Kidney (tissue), 22 donors: ENCODE measurements at places on chromosomes 5 and 9. TPM values are rescaled to one million over a fixed set of nuclear protein-coding genes. Genes with fewer than 3 reads are reported as not detected.

- DNase-seq: no peak
Observed at GRCh38 chr9:3517377-3518048, 8.3 kb downstream of the RFX3 start.

UBE2D2 gene
- 118 TPM for polyA plus RNA-seq

SCGB3A1 gene
- polyA plus RNA-seq: 2.3 TPM

- no peak for DNase-seq
Observed at GRCh38 chr5:149439899-149440542, 60.9 kb upstream of the IL17B start.

SLCO4C1 gene
- polyA plus RNA-seq: 9.0 TPM

GRCh38 chr5:169081000-169081724 lies 219.8 kb downstream of the SLIT3 start:
- peak; percentile 68 for DNase-seq

- no peak for DNase-seq
Observed at GRCh38 chr9:123586275-123586674, 230.3 kb downstream of the CRB2 start.

DNA sequence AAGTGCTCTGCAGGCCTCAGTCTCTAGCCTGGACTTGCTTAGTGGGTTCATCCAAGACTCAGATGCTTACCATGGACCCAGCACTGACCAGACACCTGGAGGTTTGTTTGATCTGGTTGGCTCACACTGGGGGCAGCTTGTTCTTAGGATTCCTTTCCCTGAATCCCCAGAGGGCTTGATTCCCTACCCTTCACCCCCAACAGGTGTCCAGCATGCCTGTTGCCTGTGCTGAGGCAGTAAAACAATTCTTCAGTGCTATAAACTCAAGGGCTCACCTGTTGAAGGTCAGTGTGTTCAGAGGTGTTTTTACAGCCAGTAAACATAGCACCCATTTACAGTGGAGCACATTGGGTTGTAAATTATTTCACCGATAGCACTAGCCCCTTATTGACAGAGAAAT lies 123.8 kb upstream of the KLF4 start:
- no peak for DNase-seq

HAPLN1 gene
- polyA plus RNA-seq: 0.06 TPM

PROB1 gene
- polyA plus RNA-seq: 1.5 TPM

DNA sequence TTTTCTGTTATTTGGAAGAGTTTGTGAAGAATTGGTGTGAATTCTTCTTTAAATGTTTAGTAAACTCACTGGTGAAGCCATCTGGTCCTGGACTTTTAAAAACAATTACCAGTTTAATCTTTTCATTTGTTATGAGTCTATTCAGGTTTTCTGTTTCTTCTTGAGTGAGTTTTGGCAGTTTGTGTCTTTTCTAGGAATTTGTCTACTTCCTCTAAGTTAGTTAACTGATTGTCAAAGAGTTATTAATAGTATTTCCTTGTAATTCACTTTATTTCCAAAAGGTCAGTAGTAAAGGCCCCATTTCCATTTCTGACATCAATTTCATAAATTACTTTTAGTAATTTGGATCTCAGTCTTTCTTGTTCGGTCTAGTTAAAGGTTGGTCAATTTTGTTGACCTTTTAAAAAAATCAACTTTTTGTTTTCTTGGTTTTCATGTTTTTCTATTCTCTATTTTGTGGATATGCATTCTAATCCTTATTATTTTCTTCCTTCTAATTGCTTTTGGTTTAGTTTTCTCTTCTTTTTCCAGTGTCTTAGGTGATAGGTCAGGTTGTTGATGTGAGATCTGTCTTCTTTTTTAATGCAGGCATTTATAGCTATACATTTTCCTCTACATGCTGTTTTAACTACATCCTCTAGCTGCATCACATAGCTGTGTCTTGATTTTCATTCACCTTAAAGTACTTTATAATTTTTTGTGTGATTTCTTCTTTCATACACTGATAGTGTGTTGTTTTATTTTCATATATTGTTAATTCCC lies 7.3 kb upstream of the SMIM3 start:
- no peak for DNase-seq

DNA sequence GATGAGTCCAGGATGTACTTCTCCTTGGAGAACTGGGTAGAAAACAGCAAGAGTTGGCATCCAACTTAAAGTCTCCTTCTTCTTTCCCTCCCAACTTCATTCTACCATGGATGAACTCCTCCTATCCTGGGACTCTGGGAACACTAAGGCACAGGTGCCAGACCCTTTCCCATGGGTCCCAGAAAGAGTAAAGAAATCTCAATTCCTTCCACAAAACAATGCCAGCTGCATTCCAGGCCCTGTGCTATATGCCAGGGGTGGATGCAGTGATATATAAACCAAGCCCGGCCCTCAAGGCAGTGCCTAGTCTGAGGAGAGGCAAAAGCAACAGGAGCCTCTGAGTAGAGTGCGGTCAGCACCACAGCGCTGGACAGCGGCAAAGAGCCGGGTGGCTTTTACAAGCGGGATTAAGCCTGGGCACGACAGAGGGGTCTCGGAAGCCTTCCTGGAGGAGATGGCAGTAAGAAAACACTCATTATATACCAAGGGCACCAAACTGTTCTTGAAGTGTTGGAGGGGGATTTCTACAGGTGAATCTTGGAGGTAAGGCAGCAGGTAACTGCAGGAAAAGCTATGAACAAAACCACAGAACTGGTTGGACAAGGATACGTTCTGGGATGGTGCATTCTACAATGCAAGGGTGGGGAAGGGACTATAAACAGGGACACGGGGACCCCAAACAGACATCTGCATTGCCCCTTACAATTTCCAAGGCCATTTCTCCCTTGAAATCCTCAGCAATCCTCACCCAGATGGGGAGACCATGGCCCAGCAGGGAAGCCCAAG lies 16.4 kb upstream of the TOR2A start:
- DNase-seq: peak; percentile 62

- peak; percentile 98 for DNase-seq
Observed at GRCh38 chr9:128656416-128657343, at the start of gene DYNC2I2. Gene DYNC2I2, minus strand, starts transcription at chr9:128656847. Its CDS starts 121 bp downstream, at chr9:128656726.

DNA sequence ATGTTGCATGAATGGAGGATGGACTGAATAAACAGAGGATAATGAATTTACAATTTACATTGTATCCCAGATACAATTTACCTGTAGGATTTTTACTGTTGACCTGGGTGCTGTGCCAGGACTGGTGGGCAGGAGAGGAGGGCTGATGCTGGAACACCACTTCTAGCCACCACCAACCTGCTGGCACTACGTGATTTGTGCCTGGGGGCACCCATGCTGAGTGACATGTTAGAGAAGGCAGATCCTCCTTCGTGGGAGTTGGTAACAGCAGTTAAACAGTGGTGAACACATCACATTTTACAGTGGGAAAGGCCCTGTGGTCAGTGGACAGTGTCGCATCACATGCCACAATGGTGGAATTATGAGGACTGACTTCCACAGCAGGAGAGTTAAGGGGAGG lies 3.0 kb upstream of the ANKRD34B start:
- DNase-seq: no peak

DNA sequence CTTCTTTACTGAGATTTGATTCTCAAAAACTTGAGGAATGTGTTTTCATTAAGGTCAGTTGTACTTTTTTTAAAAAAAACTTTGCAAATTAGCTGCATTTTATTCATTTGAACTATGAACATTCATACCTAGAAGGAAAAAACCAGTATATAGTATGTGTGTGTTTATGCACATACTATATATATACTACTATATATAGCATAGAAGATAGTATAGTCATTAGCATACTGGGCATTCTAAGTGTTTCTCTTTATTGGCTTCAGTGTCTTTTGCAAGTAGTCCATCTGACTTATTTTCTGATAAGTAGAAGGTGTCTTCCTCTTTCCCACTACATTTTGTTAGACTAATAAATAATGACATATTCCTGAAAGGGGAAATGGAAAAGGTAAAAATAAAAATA lies 33.0 kb downstream of the ELOVL7 start:
- DNase-seq: no peak
